ENCODE measurements at places on chromosomes 1 and 21. TPM values are rescaled to one million over a fixed set of nuclear protein-coding genes. Genes with fewer than 3 reads are reported as not detected.

Gene CFAP107
- not detected for total RNA-seq

Gene ZNF691
- total RNA-seq = 9.8 TPM

Gene OR10Z1
- total RNA-seq = not detected

Gene HEYL
- total RNA-seq = not detected

Gene IL22RA1
- not detected for total RNA-seq

Gene UBASH3A
- 89.5 TPM for total RNA-seq
